ENCODE measurements at places on chromosomes 4 and X. TPM values are rescaled to one million over a fixed set of nuclear protein-coding genes. Genes with fewer than 3 reads are reported as not detected.
A peak's percentile ranks its signal among the peaks of the same experiment; 100 is the strongest.

SLC6A14 gene
- not detected for total RNA-seq

NXF2B gene
- total RNA-seq, result not detected

UGT2A3 gene
- not detected for total RNA-seq

FUNDC1 gene
- total RNA-seq, result 10.1 TPM

- no peaks in the 10 kb centered on the region for H3K4me1 ChIP-seq
- no peaks in the 10 kb centered on the region for H3K27me3 ChIP-seq
- no peak overlapping the region for H3K4me3 ChIP-seq
- H3K36me3 ChIP-seq, result no peaks in the 10 kb centered on the region
Measured at GRCh38 chr4:183038436-183038835, 60.6 kb upstream of the WWC2 start.

GRCh38 chr4:66489783-66490452 lies 819.6 kb upstream of the EPHA5 start:
- H3K4me3 ChIP-seq, result no peak overlapping the region
- no peaks in the 10 kb centered on the region for H3K4me1 ChIP-seq
- no peak overlapping the region for H3K27ac ChIP-seq
- H3K27me3 ChIP-seq, result no peaks in the 10 kb centered on the region
- no peak for DNase-seq
- no peaks in the 10 kb centered on the region for H3K36me3 ChIP-seq

GRCh38 chr4:174047363-174047762 lies 236.1 kb downstream of the FBXO8 start:
- H3K4me1 ChIP-seq, result no peaks in the 10 kb centered on the region
- DNase-seq, result no peak
- no peaks in the 10 kb centered on the region for H3K36me3 ChIP-seq
- H3K27ac ChIP-seq, result no peak overlapping the region

DNA sequence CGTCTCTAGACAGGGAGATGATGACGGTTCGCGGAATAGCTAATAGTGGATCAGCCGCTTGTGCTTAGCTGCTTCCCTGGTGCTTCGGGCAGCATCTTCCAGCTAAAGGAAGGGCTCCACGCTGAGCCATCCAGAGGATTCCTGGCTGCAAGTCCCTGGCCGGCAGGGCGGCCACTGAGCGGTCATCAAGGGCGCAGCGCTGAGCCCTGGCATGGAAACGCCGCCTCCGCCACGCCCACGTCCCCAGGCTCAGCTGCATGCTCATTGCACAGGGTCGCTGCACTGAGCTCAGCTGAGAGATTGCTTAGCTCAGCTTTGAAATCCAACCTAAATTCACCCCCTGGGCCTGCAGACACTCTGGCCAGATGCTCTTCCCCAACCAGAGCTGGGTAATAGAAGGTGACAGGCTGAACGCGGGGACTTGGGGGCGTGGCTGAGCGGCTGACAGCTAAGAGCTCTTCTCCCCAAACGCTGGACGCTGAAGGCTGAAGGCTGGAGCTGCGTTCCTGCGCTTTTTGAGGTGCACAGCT lies 118.2 kb upstream of the KIT start:
- no peaks in the 10 kb centered on the region for H3K4me1 ChIP-seq
- no peak for DNase-seq
- no peak overlapping the region for H3K27ac ChIP-seq

DNA sequence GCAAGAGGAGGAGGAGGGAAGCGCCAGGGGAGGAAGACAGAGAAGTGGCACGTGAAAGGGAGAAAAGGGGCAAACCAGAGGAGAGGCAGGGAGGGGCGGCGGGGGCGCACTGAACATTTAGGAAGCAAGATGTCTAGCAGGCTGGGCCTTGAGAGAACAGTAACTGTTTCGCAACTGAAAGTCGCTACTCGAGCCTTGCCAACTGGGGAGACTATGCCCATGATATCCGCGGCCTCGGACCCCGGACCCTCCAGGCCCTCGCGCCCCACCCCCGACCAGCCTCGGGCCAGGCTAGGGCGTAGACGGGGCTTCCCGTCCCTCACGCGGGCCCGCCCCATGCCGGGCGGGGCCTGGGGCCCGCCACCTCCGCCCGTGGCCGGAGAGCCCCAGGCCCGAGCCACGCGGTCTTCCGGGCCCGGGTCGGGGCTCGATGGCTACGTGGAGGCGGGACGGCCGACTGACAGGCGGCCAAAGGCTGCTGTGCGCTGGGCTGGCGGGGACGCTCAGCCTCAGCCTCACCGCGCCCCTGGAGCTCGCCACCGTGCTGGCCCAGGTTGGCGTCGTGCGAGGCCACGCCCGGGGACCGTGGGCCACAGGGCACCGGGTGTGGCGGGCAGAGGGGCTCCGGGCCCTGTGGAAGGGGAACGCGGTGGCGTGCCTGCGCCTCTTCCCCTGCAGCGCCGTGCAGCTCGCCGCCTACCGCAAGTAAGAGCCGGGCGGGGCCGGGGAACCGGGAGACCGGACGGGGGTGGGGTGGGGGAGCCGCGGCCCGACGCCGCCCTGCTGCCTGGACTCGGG lies at the start of gene SLC25A43:
Gene SLC25A43 (plus strand): TSS at position 363 of the 798 bp plus-strand sequence. CDS start 68 bp downstream, at position 431.
- H3K4me1 ChIP-seq, result peaks cover 7% of the 10 kb centered on the region
- H3K4me3 ChIP-seq, result peak within 1 kb of the TSS; percentile 67
- DNase-seq, result peak; percentile 34
- no peaks in the 10 kb centered on the region for H3K36me3 ChIP-seq

DNA sequence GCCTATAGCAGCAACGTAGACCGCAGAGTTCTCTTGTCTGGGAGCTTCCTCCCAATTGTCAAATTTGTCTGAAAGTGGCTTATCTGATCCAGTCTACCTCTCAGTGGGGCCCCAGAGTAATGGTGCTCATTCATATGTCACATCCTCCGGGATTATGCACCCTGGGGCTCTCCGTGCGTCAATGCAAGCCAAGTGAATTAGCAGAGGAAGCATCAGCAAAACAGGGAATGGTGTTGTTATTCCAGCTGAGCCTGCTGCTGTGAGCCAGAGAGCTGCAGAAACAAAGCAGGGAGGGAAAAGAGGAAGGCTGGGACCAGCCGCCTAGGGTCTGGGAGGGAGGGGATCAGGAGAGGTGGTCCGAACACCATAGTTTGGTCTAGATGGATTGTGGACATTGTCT lies 95.2 kb downstream of the CLNK start:
- no peaks in the 10 kb centered on the region for H3K36me3 ChIP-seq
- peaks cover 20% of the 10 kb centered on the region for H3K4me1 ChIP-seq
- H3K27ac ChIP-seq, result no peak overlapping the region
- H3K4me3 ChIP-seq, result no peak overlapping the region
- H3K27me3 ChIP-seq, result no peaks in the 10 kb centered on the region

GRCh38 chr4:742742-743311 lies 37.2 kb downstream of the PCGF3 start:
- H3K27me3 ChIP-seq, result no peaks in the 10 kb centered on the region
- DNase-seq, result peak; percentile 54
- peaks cover 8% of the 10 kb centered on the region for H3K36me3 ChIP-seq
- H3K27ac ChIP-seq, result no peak overlapping the region

- no peaks in the 10 kb centered on the region for H3K36me3 ChIP-seq
- no peak for DNase-seq
- H3K27me3 ChIP-seq, result no peaks in the 10 kb centered on the region
- H3K4me3 ChIP-seq, result no peak overlapping the region
Measured at GRCh38 chr4:24428850-24429249, 155.5 kb downstream of the DHX15 start.

DNA sequence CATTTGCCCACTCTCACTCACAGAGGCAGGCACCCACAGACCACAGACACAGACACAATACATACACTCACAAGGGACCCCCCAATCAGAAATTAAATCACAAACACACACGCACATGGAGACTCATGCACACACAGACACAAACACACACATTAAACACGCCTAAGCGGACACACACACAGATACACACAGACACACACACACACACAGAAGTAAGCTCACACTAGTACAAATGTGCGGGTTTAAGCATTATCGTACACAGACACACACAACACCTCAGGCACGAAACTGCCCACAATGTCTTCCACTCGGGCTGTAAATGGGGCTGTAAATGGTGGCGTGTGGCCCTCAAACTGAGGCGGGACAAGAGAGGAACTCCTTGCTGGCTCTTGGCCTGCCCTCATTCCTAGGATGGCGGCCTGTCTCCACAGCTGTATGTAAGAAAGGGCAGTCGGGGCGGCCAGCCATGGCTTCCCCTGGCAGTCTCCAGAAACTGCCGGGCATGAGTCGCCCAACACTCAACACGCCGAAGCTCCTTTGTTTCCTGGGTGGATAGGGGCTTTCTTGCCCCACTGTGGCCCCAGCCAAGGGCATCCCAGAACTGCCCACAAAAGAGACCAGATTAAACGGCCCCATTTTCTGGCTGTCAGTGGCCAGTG lies 53.9 kb downstream of the NBDY start:
- DNase-seq, result no peak
- peaks cover 4% of the 10 kb centered on the region for H3K4me1 ChIP-seq
- H3K36me3 ChIP-seq, result peaks cover 6% of the 10 kb centered on the region
- H3K4me3 ChIP-seq, result peak overlapping the region; percentile 13
- H3K27ac ChIP-seq, result no peak overlapping the region

DNA sequence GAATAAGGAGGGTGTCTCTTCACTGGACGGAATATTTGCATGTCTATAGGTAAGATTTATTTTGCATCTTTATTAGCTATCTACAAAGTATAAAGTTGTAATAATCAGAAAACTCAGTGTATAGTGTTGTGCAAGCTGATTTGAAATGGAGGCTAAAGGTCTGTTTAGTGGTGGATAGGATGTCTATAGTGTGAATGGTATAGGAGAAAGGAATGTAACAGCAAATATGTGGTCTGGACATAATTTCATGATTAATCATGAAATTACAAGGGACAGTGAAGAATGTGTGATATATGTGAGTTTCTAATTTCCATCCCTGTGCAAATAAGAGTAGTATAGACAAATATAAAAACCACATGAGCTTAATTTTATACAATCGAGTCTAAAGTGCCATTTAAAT lies 79.3 kb upstream of the CAMK2D start:
- no peak overlapping the region for H3K27ac ChIP-seq
- H3K27me3 ChIP-seq, result no peaks in the 10 kb centered on the region
- H3K4me1 ChIP-seq, result no peaks in the 10 kb centered on the region
- no peak overlapping the region for H3K4me3 ChIP-seq

DNA sequence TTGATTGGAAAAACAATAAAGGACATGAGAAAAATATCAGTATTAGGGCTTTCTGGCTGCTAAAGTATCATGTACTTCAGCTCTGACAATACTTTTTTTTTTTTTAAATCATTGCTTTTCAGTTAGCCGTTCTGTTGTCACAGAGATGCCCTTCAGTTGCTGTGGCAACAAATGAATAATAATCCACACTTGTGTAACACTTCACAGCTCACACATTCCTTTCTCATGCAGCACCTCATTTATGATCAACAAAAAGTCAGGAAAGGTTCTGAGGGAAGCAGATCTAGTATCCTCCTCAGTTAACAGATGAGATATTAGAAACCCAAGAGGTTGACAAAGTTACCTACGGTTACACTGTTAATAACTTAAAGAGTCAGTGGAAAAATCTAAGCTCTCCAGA lies 444.2 kb upstream of the SLIT2 start:
- H3K4me1 ChIP-seq, result no peaks in the 10 kb centered on the region
- DNase-seq, result no peak
- no peak overlapping the region for H3K27ac ChIP-seq
- no peaks in the 10 kb centered on the region for H3K36me3 ChIP-seq

GRCh38 chr4:1208266-1208961 lies 36.0 kb upstream of the SPON2 start:
- peak overlapping the region; percentile 23 for H3K27ac ChIP-seq
- peaks cover 23% of the 10 kb centered on the region for H3K36me3 ChIP-seq
- no peaks in the 10 kb centered on the region for H3K27me3 ChIP-seq
- no peak overlapping the region for H3K4me3 ChIP-seq
- peaks cover 9% of the 10 kb centered on the region for H3K4me1 ChIP-seq

GRCh38 chr4:11313157-11313943 lies 115.3 kb downstream of the HS3ST1 start:
- no peak overlapping the region for H3K27ac ChIP-seq
- no peaks in the 10 kb centered on the region for H3K27me3 ChIP-seq
- H3K4me3 ChIP-seq, result no peak overlapping the region
- DNase-seq, result no peak
- H3K4me1 ChIP-seq, result no peaks in the 10 kb centered on the region

DNA sequence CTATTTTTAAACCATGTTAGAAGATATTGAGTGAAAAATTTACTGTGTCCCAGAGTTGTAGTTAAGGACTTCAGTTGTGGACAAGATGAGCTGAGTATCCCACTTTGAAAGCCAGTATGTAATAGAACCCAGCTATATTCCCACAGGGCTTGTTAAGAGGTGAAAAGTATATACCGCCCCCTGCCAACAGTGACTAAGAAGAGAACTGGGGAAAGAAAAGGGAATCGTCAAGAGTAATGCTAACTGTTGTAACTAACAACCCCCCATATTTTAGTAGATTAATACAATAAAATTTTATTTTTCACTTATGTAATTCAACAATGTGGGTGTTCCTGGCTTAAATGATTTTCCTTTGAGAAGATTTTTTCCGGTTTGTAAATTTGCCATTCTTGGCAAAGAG lies 250.4 kb upstream of the GIMD1 start:
- H3K4me3 ChIP-seq, result no peak overlapping the region
- no peaks in the 10 kb centered on the region for H3K4me1 ChIP-seq
- H3K27ac ChIP-seq, result no peak overlapping the region
- H3K27me3 ChIP-seq, result no peaks in the 10 kb centered on the region
- no peak for DNase-seq

DNA sequence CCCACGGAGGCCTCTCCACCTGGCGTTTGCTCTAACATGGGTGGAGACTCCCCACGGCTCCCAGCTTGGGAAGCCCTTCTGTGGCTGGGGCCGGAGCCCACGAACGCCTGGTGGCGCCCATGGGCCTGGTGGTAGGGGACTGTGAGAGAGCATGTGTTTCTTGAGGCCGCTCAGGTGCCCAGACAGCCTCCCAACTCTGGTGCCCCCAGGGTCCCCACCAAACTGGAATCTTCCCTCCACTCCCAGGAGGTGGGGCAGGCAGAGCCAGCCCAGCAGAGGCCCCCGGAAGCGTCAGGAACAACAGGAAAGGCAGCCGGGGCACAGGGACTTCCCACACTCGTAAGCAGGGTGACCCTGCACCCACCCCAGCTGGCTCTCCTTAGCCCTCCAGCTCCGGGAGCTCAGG lies 33.3 kb upstream of the FGFR3 start:
- no peak overlapping the region for H3K27ac ChIP-seq
- H3K36me3 ChIP-seq, result no peaks in the 10 kb centered on the region
- no peak for DNase-seq
- no peaks in the 10 kb centered on the region for H3K27me3 ChIP-seq
- no peak overlapping the region for H3K4me3 ChIP-seq

Data from CD4-positive, CD25-positive, alpha-beta regulatory T cell (primary cell).